Left renal pelvis (tissue), 4 donors: ENCODE measurements at places on chromosomes 16 and 17.

- DNase-seq: no peak
Observed at GRCh38 chr17:79739148-79740062, 8.7 kb downstream of the ENPP7 start.

DNA sequence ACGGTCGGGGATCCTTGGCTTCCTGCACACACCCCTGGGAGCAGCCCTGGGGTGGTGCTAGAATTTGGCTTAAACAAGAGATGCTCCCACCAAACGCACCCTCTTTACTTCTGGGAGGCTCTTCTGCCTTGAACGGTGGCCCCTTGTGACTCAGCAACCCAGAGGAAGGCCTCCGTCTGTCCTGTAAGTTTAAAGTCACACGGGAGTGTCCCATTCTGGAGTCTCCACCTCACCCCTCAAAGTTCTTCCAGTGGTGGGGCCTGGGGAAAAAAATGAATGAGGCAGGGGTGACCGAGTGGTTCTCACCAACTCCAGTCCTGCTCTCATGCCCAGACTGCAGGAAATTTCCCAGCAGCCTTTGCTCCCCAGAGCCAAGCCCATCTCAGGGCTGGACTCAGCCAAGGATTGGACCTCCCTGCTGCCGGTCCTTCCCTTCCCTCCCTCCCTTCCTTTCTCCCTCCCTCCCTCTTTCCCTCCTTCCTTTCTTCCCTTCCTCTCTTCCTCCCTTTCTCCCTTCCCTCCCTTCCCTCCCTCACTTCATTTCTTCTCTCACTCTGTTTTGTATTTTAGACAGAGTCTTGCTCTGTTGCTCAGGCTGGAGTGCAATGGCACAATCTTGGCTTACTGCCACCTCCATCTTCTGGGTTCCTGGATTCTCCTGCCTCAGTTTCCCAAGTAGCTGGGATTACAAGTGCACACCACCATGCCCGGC lies 11.4 kb downstream of the ITGAD start:
- DNase-seq: no peak

- DNase-seq: no peak
Observed at GRCh38 chr17:32558997-32559650, 72.3 kb downstream of the CDK5R1 start.

DNA sequence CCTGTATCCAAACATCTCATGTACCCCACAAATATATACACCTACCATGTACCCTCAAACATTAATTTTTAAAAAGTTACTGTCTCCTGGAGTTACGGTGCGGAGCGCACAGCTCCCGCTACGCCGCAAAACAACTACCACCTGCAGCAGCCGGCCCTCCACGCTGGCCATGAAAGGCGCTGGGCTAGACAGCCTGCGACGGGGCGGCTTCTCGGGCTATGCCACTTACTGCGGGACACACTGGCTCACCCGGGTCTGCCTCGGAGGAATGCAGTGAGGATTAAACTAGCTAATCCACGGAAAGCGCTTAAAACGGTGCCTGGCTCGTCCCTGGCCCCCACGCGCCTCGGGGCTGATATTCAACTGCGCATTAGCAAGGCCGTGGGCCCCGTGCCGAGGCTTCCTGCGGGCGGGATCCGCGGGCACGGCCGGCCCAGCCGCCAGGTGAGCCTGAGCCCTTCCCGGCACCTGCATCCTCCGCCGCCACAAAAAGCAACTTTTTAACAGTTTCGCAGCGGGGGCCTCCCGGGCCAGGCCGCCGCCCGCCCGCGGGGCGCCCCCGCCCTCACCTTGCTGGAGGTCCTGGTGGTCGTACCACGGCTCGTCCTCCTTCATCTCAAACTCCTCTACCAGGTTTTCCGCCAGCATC lies 633 bp downstream of the CDR2 start:
- no peak for DNase-seq

- no peak for DNase-seq
Observed at GRCh38 chr17:60297760-60298401, 94.1 kb downstream of the USP32 start.

DNA sequence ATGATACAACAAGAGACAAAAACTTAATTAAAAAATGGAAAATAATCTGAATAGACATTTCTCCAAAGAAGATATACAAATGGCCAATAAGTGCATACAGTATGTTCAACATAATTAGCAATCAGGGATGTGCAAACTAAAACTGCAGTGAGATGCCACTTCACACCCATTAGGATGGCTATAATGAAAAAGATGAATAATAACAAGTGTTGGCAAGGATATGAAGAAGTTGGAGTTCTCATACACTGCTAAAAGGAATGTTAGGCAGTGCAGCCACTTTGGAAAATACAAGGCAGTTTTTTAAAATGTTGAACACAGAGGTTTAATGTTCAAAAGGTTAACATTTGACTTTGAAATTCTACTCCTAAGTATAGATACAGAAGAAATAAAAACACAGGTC lies 69.8 kb downstream of the PCTP start:
- no peak for DNase-seq

DNA sequence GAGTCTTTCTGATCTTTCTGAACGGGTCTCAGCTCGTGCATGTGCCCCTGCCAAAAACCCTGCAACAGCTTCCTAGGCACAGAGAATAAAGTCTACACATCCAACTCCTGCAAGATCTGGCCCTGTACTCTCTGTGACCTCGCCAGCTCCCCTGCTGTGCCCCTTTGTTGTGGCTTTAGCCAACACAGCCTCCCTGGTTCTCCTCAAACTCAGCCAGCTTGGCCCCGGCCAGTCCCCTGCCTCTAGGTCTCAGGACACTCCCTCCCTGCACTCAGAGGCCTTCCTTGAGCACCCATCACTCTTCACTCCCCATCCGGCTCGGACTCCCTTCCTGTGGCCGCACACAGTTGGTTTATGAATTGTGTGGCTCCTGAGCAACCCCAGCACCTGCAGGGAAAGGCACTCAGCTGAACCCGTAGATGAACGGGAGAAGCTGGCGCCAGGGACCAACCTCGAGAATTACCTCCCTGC lies 1.4 kb downstream of the CEP131 start:
- DNase-seq: no peak

- DNase-seq: no peak
Observed at GRCh38 chr17:16941072-16942036, 30.6 kb downstream of the TNFRSF13B start.

DNA sequence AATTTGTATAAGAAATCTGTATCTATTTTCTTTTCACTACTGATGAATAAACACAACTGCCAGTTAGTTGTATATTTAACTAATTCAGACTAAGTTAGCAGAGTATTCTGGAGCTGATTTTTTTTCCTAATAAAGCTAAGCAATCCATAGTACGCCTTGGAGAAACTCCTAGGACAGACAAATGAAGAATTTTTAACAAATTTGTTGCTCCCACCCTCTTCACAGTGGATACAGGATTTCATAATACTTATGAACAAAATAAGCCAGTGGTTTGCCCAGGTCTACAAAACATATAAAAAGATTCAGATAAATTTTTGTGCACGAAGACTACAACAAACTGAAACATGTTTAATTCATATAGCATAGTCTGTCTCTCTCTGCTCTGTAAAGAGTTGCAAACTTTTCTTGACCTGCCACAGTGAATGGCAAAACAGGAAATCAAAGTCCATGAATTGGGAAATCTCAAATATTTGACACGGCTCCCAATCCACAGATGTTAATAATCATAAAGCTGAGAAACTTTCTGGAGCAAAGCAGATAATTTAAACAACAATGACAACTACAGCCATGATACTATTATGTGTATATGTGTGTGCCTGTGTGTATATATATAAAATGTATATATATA lies 594 bp upstream of the ABCA6 start:
- no peak for DNase-seq

DNA sequence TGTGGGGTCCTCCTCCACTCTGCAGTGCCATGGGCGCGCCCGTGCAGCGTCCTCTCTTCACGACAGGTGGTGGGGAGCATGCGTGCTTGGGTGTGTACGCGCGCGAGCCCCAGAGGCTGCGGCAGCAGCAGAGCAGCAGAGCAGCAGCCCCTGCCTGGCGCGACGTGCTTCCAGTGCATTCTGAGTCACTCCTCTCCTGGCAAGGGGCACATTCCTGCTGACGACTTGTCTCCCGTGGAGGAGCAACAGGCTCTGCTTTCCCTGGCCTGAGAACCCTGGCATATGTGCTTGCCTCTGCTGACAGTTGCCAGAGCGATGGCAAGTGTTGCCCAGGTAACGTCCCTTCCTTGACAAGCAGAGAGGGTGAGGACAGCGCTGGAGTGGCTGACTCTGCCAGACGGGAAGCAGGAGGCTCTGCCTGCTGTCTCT lies 133.8 kb upstream of the PLCG2 start:
- no peak for DNase-seq

- DNase-seq: no peak
Observed at GRCh38 chr16:86929057-86929871, 350.9 kb downstream of the FOXL1 start.

DNA sequence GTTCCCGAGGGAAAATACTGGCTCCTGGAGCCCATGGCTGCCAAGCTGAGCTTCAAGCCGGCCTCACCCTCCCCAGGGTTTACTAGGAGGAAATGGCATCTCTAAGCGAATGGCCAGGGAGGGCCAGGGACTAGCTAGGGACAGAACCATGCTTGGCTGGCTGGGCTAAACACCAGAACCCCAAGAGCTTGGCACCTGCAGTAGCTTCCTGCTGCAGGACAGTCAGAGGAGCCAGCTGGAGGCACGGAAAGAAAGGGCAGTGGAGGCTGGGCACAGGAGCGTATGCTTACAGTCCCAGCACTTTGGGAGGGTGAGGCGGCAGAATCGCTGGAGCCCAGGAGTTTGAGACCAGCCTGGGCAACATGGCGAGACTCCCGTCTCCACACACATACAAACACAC lies 33.7 kb downstream of the PEMT start:
- no peak for DNase-seq

- DNase-seq: no peak
Observed at GRCh38 chr16:31215287-31216162, 1.4 kb downstream of the PYDC1 start.

- DNase-seq: peak; percentile 67
Observed at GRCh38 chr17:58120195-58120822, 27.9 kb upstream of the OR4D1 start.

DNA sequence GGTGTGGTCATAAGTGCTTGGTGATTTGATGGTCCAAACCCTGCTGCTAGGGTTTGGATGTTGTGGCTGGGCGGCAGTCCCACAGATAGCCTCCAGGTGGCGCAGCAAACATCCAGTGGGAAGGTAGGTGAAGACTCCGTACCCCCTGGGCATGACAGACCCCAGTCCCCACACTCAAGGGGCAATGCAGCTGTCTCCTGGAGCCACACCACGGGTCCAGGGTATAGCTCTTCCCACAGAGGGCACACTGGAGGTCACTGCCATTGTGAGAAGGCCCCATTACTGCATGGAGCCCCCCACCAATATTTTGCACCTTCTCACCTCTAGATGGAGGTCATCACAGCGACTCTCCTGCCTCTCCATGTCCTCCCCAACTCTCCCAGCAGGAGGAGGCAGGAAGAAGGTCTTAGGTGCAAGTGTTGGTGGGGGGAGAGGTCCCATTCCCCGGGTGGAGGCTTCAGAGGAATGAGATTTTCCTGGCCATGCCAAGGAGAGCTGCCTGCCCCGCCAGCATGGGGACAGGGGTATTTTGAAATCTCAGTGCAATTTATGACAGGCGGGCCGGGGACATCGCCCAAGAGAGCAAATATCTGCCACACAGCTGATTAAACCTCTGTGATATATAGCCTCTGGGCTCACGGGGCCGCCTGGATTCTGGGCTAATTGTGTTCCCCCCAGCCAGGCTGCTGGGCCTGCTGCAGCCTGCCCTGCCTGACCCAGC lies 17.1 kb upstream of the C17orf113 start:
- no peak for DNase-seq

DNA sequence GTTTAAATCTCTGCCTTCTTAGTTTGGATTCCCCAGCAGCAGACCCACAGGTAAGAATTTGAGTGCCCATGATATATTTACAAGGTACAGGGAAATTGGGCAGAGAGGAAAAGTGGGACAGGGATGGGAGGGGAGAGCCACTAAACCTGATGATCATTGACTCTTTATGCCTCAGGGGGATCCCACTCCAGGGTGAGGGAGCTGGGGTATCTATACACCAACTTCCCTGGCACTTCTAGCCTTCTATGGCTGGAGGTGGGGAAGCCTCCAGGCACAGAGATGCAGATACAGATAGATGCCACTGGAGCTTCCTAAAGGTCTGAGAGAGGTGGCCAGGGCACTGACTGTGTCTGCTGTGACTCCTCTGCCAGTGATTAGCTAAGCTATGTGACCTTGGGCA lies 256.4 kb downstream of the KATNIP start:
- no peak for DNase-seq

DNA sequence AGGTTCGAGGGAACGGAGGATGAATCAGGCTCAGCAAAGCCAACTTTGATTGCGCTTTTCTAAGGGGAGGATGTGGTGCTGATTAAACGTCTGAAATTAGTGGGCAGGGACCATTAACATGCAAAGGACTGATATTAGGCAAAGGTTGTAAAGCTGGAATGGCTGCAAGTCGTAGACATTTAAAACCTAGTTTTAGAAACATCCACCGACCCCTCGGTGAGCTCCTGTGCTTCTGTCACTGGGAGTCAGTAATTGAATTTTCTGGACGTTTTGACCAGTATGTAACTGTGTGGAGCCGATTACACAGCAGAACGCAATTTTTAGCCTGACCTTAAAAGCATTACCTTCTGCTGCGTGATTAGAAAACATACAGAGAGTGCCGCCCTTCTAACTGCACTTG lies 220.6 kb upstream of the HSBP1 start:
- no peak for DNase-seq

GRCh38 chr16:86764551-86764950 lies 186.2 kb downstream of the FOXL1 start:
- DNase-seq: no peak

DNA sequence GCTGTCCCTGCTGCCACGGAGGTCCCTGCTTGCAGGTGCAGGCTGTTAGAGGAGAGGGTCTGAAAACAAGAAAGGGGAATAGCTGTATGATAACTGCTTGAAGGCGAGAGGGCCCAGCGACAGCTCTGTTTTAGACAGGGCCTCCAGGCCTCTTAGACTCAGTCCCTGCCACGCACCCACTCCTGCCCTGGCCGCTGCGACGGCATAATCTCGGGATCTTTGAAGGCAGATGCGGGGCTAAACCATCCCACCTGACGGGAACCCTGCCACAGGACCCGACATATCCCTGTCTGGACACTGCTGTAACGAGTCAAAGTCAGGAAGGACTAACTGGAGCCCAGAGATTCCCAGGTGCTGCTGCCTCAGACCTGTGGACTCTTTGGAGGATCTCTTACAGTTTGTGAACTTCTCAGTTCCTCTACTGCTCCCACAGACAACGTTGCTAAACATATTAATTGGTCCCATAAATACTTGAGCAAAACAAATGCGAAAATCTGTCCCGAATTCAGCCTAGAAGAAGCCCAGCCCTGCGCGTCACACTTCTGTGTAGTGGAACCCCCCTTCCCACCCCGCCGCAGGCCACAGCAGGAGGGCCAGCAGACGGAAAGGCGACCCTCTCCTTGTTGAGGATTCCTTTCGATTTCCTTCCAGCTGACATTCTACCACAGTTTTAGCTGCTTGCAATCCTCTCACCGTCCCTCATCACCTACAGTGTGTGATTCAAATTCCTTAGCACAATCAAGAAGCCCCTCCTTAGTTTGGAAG lies 998 bp upstream of the TMEM11 start:
- no peak for DNase-seq

- no peak for DNase-seq
Observed at GRCh38 chr16:46949241-46949892, 24.1 kb downstream of the DNAJA2 start.

- DNase-seq: no peak
Observed at GRCh38 chr17:78658281-78658785, 81.1 kb upstream of the DNAH17 start.
